G401 (cell line): ENCODE measurements at places on chromosomes 2 and 18. TPM values are rescaled to one million over a fixed set of nuclear protein-coding genes. Genes with fewer than 3 reads are reported as not detected.

- DNase-seq = peak; percentile 36
Observed at GRCh38 chr2:201127152-201127511, 11.2 kb downstream of the CFLAR start.

- no peak for DNase-seq
Observed at GRCh38 chr2:42877511-42877910, 85.1 kb upstream of the HAAO start.

GRCh38 chr2:66929632-66930338, 467.3 kb upstream of the ETAA1 start:
- peak; percentile 92 for DNase-seq

DNA sequence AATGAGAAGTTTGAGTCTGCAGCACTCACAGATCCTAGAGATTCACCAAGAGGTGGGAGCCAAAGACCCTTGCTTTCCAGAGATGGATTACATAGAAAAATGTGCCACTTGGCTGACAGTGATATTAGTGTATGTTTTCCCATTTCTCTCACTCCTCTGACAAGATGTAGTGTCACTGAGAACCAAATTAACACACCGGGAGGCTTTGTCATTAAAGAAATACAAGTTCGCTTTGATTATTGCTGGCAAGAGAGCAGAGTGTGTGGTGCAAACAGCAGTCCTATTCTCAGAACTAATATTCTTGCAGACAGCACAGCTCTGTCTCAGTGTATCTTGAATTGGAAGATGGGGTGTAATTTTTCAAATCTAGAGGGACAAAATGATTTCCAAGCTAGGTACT, 171.6 kb upstream of the SETBP1 start:
- DNase-seq = no peak

GRCh38 chr2:157897106-157897971, 21.2 kb upstream of the ACVR1 start:
- DNase-seq = no peak

- no peak for DNase-seq
Observed at GRCh38 chr18:55790296-55790695, 202.3 kb upstream of the TCF4 start.

- DNase-seq = peak; percentile 61
Observed at GRCh38 chr2:13006829-13007717, 290.3 kb downstream of the TRIB2 start.

GRCh38 chr2:167423731-167424130, 535.5 kb downstream of the XIRP2 start:
- DNase-seq = no peak

GRCh38 chr2:48105848-48106247, 199.6 kb upstream of the FBXO11 start:
- no peak for DNase-seq

- no peak for DNase-seq
Observed at GRCh38 chr2:127637725-127638252, 8.2 kb upstream of the GPR17 start.

GRCh38 chr2:144322379-144322778, 197.5 kb downstream of the ZEB2 start:
- DNase-seq = no peak

GRCh38 chr2:188664416-188664815, 309.8 kb upstream of the COL3A1 start:
- DNase-seq = no peak

DNA sequence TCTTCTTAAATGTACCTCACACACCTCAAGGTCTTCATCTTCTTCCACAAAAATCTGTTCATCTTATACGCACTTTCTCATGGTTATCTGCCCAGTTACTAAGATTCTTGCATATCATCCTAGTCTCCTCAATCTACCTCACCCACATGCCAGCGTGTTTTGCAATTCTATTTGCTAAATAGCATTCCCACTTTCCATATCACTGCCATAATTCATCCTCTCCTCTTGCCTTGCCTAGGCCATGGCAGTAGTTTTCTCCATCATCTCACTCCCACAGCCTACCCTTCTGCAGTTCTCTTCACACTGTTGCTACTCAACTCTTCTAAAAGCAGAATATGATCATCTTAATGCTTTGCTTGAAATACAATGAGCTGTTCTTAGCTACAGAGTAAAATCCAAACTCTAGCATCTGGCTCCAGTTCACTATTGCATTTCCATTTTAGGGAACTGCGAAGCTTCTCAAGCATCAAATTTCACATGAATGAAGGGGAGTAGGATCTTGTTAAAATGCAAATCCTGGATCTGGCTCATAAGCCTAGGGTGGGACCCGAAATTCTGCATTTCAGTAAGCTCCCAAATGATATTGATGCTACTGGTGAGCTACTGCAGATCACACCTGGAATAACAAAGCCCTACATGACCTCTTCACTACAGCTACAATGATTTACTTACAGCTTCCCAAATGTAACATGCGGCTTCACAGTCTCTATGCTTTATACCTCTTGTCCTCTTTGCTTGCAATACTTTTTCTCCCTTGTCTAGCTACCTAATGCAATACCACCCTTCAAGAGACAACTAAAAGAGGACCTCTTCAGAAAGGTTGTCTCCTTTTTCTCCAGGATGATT, 293.9 kb downstream of the SATB2 start:
- no peak for DNase-seq

DNA sequence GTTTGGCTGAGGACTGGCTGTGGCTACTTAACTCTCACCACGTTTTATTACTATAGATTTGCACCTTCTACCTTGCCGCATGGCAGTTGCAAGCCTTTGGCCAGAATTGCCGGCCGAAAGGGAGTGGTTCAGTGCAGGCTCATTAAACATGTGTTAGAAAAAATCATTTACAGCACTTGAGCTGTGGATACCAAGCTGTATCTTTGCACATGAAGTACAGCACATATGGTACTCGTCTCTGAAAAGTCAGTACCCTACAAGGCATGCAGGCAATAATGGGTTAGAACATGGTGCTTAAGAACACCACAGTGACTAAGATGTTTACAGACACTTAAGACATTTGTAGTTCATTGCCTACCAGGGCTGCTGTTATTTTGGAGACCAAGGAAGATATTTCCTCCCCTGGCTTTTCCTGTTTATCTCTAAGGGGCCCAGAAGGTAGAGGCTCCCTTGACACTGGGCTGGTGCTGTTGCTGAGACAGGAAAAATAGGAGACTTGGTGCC, 103.1 kb downstream of the ZNF532 start:
- peak; percentile 56 for DNase-seq

GRCh38 chr2:16104315-16104948, 164.1 kb downstream of the MYCN start:
- no peak for DNase-seq

The COL4A4 gene
- total RNA-seq = 2.3 TPM in 1 of 2 replicates, not detected in the other

The ADD2 gene
- 0.61 TPM in 1 of 2 replicates, not detected in the other for total RNA-seq

The IL1RL1 gene
- not detected in 2 replicates for total RNA-seq
